Right kidney (tissue), 9 donors: ENCODE measurements at places on chromosomes 7 and 10.

DNA sequence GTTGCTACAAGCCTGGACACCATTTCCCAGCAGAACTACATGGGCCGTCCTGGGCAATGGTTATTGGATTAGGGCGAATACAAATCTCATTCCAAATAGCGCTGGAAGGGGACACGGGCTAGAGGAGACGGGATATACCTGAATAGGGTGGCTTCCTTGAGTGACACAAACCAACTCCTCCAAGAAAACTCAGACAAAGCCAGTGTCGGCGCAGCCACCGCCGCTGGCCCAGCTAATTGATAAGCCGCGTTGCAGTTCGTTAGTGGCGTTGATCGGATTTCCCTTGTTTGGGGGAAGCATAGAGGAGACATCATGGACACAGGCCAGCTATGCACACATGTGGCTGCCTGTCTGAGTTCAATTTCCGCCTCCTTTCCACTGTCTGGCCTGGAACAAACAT is 55.7 kb downstream of the EBF3 start:
- DNase-seq: no peak

DNA sequence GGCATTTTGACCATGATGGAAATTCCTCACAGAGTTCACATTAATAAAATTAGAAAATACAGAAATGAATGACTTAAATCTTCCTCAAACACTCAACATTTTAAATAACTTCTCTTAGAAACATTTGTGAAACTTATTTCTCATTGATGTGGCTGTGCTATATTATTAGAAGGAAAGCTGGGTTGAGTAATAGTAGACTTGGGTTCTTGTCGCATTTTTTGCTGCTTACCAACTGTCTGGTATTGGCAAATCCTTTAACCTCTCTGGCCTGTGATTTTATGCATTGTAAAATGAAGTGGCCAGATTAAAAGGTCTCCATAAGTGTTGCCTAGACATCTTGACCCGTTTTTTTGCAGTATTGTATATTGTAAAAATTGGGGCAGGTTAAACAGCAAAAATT is 66.5 kb downstream of the VPS50 start:
- DNase-seq: no peak

DNA sequence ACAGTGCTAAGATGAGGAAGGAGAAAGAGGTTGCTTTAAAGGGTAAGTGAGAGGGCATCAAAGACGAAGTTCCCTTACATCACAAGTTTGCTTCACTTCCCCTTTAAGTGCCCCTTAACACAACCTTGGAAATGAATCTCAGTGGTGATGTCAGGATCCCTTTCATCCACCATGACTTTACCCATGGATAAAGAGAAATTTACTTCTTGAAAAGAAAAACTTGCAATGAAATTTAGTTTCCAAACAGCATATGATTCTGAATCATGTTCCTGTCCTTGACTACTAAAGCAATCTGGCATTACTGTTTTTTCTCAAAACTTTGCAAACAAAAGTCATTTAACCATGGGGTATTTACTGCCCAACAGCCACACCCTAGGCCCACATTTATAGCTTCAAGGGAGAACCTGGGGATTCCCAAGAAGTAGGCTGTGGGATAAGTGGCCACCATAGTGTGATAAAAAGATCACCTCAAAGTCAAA is 135.9 kb downstream of the ITGB8 start:
- DNase-seq: no peak

DNA sequence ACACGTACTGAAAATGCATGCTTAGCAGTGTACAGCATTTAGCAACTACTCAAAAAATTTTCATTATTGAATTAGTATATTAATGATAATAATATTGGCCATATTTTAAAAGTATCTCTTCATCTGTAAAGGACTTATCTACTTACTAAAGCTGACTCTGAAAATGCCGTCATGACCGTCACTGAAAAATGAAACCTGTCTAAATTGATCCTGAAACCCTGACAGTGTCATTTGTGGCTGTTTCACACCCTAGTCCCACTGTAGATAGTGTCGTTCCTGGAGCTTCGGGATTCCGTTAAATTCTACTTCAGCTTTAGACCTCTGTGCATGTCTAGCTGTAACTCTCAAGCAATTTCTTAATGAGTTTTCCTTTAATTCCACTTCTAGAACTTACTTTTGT is 35.8 kb upstream of the EZH2 start:
- no peak for DNase-seq

DNA sequence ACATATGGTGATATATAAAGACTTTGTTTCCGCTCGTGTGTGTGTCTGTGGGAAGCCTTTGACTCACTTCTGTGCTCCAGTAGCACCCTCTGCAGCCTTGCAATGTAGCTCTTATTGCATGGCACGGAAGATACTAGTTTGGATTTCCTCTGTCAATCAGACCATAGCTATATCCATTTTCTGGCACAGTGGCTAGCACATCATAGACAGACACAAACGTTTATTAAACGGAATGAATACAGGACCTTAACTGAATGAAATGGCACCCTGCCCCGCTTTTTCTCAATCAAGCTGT is 124.0 kb upstream of the PTPN20 start:
- peak; percentile 43 for DNase-seq
